Keratinocyte (primary cell): ENCODE measurements at places on chromosomes 11 and 22. TPM values are rescaled to one million over a fixed set of nuclear protein-coding genes. Genes with fewer than 3 reads are reported as not detected.

- peaks cover 3% of the 10 kb centered on the region for H3K4me1 ChIP-seq
- no peak overlapping the region for H3K27ac ChIP-seq
- H3K4me3 ChIP-seq: no peak overlapping the region
- no peak for DNase-seq
- H3K36me3 ChIP-seq: no peaks in the 10 kb centered on the region
Measured at GRCh38 chr11:48111891-48112290, 104.7 kb upstream of the OR4B1 start.

The SLCO2B1 gene
- 0.03 TPM in 1 of 3 replicates, not detected in the others for polyA plus RNA-seq

The GPR83 gene
- polyA plus RNA-seq: 0.04 TPM in 2 of 3 replicates, not detected in the other

DNA sequence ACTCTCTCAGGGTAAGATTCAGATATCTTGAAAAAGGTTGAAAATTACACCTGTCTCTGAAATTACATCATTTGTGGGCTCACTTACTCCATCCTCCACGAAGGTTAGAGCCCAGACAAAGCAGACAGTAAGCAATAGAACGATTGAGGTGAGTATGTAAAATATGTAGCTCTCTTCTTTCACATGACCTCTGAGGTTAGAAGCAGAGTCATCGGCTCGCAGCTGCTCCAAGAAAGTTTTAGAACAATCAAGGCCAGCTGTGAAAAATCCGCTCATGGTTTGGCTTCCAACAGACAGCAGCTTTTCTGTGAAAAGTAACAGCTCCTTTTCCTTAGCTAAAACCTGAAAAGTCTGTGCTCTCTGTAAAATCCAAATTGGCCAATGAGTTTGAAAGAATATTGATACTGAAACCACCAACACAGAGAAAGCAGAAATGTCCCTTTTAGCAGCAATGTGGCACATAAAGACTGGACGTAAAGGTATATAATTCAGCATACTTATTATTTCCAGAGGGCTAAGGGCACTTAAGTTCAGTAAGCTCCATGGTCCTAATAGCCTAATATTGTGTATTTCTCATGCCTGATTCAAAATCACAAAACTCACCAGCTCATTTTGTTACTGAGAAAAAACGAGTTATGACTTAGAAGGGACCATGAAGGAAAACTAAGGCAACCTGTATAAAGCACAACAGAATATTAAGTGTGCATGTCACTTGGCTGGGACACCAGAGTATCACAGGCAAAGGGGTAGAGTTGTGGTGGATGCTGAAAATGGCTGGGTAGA is 78.2 kb downstream of the FAM76B start:
- peaks cover 4% of the 10 kb centered on the region for H3K4me1 ChIP-seq
- H3K4me3 ChIP-seq: no peak overlapping the region
- H3K36me3 ChIP-seq: no peaks in the 10 kb centered on the region
- no peaks in the 10 kb centered on the region for H3K27me3 ChIP-seq
- DNase-seq: no peak

- H3K27me3 ChIP-seq: peaks cover 10% of the 10 kb centered on the region
- H3K27ac ChIP-seq: no peak overlapping the region
- no peak overlapping the region for H3K4me3 ChIP-seq
- DNase-seq: no peak
- no peaks in the 10 kb centered on the region for H3K36me3 ChIP-seq
Measured at GRCh38 chr22:30491381-30491780, 14.1 kb downstream of the SEC14L4 start.
